ENCODE measurements at places on chromosomes 3 and 15.

- DNase-seq = no peak
Observed at GRCh38 chr15:79455361-79455760, 23.2 kb downstream of the MINAR1 start.

GRCh38 chr3:186261638-186262037 is 100.4 kb downstream of the DGKG start:
- no peak for DNase-seq

DNA sequence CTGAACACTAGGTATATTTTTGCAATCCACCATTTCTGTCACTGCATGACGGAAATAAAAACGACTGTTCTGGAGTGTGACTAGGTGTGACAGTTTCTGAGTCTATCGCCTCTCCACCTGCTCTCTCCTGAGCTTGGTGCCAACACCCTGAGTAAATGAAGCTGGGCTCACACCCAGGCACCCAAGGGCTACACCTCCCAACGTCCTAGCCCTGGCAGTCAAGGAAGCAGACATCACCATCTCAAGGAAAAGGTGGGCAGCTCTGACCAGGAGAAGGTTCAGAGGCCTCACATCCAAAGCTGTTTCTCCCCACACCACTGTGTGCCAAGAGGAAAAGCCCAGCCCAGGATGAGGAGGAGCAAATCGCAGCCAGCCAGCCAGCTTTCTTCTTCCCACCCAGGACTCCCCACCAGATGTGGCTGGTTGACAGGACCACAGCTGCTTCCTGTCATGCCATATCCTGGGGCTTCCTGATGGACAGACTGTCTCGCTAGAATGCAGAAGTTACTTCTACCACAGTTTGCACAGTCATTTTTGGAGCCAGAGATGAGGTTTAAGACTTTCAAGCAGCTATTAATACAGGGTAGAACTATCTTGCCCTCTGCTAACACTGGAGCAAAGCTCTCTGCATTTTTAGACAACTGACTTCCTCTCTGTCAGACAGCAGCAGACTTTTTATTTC is 3.3 kb downstream of the SCAMP2 start:
- DNase-seq = no peak

GRCh38 chr3:133948131-133948810 is 52.6 kb upstream of the RAB6B start:
- no peak for DNase-seq

GRCh38 chr3:71786551-71786950 is 1.6 kb upstream of the PROK2 start:
- DNase-seq = no peak

DNA sequence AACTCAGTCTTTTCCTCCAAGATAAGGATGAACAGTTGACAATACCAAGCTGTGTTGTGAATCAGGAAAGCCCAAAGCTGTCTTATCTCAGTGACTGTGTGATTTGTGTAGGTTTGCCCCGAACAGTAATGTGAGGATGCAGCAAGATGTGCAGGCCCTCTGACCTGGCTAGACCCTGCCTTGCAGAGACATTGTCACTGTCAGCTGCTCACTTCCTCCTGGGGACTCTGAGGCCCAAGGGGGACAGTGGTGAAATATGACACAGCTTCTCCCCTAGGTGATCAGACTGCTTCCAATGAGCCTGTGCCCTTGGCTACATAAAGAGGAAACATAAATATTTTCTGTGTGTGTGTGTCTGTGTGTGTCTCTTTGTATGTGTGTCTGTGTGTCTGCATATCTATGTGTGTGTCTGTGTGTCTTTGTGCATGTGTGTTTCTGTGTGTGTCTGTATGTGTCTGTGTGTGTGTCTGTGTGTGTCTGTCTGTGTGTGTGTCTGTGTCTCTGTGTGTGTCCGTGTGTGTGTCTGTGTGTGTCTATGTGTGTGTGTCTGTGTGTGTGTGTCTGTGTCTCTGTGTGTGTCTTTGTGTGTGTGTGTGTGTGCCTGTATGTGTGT is 21.7 kb downstream of the LRRK1 start:
- DNase-seq = no peak

GRCh38 chr15:41483115-41483514 is 10.6 kb upstream of the ITPKA start:
- DNase-seq = no peak
